ENCODE measurements at places on chromosomes 13 and 19. TPM values are rescaled to one million over a fixed set of nuclear protein-coding genes. Genes with fewer than 3 reads are reported as not detected.

PNMA8A gene
- not detected for total RNA-seq

DNA sequence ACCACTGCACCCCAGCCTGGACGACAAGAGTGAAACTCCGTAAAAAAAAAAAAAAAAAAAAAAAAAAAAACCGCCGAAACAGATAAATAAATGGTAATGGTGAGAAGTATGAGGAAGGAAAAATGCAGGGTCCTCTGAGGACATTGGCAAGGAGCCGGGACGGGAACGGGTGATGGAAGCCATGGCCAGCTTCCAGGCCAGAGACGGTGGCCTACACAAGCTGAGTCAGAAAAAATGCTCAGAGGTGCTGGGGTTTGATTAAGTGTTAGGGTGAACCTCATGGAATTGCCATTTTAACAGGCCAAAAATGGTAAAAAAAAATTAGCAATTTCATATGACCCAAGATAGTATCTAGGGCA, 866 bp upstream of the ZSWIM4 start:
- no peak for DNase-seq
- peaks cover 37% of the 10 kb centered on the region for H3K4me1 ChIP-seq
- no peaks in the 10 kb centered on the region for H3K36me3 ChIP-seq
- H3K4me3 ChIP-seq, result peak overlapping the region; percentile 99

DNA sequence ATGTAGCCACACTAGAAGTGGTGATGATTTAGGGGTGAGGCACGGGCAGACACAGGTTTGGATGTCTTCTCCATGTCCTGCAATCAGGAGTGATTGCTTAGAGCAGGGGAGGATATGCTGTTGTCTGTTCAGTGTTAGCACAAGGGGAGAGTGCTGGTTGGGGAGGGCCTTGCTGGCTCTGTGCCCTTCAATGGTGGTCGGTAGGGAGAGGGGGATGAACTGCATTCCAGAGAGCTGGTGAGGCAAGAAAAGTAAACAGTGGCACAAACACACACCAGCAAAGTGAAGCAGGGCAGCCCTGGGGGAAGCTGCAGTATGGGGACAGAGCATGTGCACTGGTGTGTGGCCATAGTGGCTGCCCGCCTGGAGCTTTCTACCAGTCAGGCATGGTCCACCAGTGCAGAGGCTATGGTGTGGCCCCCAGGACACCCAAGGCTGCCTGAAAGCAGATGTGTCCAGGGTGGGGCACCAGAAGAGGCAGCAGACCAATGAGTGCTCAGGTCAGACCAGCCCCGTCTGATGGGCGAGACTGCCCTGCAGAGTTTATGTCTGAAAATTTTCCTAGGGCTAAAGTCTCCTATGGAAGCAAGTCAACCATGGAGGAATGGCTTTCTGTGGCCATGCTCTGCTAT, 1676.9 kb downstream of the PCDH9 start:
- no peaks in the 10 kb centered on the region for H3K27me3 ChIP-seq
- no peak overlapping the region for H3K4me3 ChIP-seq
- H3K4me1 ChIP-seq, result no peaks in the 10 kb centered on the region
- DNase-seq, result no peak

- H3K36me3 ChIP-seq, result peaks cover 51% of the 10 kb centered on the region
- no peaks in the 10 kb centered on the region for H3K27me3 ChIP-seq
- peak overlapping the region; percentile 68 for H3K27ac ChIP-seq
- H3K4me3 ChIP-seq, result no peak overlapping the region
Observed at GRCh38 chr19:39351537-39352064, 9.4 kb downstream of the SAMD4B start.

GRCh38 chr19:49362929-49363267, 682 bp upstream of the TEAD2 start:
- H3K27ac ChIP-seq, result no peak overlapping the region
- no peak for DNase-seq
- no peaks in the 10 kb centered on the region for H3K36me3 ChIP-seq
- H3K4me1 ChIP-seq, result peaks cover 7% of the 10 kb centered on the region
- H3K4me3 ChIP-seq, result no peak overlapping the region
- H3K27me3 ChIP-seq, result peaks cover 34% of the 10 kb centered on the region
